ENCODE measurements at places on chromosomes 1 and 21.

DNA sequence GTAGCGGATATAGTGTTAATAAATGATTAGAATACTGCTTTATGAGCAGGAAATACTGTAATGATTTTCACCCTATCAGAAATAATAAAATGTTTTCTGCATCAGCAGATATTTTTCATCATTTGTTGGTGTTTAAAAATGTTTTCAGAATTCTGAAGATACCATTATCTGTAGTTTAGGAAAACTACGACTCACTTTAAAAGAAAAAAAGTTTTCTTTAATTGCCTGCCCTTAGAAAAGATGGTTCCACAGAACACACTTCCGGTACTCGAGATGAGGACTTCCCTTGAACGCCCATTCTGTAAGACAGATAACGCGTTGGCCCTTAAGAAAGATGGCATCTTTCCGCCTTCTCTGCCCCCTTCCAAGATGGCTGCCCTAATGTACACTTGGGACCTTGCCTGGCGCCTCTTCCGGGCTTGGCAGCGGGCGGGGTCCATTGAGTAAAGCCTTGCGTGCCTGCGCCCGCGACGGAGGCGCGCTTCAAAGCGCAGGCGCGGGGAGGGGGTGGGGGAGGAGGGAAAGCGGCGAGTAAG is at the start of gene SZRD1:
TSS of gene SZRD1 (plus strand) at position 521 of the 536 bp plus-strand sequence. CDS start 16 bp downstream, outside the sequence.
- DNase-seq, result peak; percentile 94

GRCh38 chr1:85087659-85088407 is 39.5 kb upstream of the MCOLN3 start:
- no peak for DNase-seq

DNA sequence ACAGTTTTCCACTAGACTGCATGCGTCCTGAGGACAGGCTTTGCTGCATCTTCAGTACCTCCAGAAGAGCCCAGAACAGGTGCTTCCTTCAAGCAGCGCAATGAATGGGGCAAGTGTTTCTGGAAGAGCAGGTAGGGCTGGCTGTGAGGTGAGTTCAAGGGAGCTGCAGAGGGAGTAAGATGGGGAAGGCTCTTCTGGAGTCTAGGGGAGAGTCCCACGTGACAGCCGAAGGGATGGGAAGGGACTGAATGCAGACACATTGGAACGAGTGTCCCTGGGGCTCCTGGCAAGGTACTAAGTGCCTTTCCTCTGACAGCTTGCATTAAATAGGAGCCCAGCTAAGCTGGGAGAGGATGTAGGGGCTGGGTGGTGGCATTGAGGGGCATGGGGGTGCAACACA is 84.2 kb downstream of the FAM78B start:
- no peak for DNase-seq

DNA sequence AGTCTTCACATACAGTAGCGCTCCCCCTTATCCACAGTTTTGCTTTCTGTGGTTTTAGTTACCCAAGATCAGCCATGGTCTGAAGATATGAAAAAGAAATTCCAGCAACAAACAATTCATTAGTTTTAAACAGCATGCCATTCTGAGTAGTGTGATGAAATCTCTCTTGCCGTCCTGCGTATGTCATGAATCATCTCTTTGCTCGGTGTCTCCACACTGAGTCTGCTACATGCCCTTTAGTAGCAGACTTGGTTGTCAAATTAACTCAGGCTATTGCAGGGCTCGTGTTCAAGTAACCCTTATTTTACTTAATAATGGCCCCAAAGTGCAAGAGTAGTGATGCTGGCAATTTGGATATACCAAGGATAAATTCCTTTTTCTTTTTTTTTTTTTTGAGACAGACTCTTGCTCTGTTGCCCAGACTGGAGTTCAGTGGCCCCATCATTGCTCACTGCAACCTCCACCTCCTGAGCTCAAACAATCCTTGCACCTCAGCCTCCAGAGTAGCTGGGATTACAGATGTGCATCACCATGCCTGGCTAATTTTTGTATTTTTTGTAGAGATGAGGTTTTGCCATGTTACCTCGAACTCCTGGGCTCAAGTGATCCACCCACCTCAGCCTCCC is 22.6 kb downstream of the PHACTR4 start:
- no peak for DNase-seq

DNA sequence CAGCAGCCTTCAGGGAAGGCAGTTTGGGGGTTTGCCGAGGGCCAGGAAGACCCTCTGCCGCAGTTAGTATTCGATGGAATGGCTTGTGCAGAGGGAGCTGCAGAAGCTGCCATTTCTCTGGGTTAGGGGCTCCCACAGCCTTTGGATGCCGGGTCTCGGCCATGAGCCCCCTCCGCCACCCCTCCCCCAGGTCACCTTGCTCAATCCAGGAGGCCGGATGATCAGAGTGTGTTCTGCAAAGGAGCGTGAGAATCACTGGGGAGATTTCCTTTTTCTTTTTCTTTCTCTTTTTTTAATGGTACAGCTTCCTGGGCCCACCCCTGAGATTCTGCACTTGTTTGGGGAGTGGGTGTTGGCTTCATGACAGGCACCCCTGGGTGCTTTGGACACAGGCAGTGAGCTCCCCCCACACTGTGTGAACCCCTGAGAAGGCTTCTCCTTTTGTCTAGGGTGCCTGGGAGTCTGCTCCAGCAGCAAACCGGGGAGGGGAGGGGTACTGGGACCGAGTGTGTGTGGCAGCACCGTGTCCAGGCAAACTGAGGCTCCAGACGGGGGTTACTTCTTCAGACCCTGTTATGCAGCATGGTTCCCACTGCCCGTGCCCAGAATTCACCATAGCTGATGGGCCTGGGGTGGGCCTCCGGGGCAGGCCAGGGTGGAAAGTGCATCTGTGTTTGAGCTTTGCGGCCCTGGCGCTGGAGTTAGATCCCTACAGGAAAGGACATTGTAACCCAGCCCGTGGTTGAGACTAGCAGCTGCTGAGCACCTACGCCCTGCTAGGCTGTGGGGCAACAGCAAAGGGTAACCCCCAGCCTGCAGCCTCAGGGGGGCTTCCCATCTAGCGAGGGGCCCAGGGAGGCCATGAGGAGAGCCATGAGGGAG is 18.5 kb downstream of the TNFRSF1B start:
- DNase-seq, result no peak

GRCh38 chr1:244800821-244801220 is 34.6 kb upstream of the COX20 start:
- peak; percentile 3 for DNase-seq

GRCh38 chr1:25030674-25031589 is 100.9 kb upstream of the RUNX3 start:
- DNase-seq, result peak; percentile 42

DNA sequence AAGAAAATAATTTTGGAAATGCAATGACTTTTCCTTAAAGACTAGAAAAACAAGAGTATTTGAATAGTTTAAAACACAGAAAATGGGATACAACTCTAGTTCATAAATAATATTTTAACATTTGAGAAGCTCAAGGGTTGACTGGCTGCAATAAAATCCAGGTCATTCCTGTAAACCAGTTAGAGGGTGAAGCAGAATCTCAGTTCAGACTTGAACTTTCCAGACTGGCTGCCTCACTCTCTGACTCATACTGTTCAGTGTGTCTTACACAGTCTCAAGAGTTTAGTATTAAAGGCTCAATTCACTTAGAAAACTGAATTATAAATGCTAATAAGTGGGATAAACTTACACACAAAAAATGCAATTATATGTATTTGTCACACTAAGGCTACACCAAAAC is 89.9 kb downstream of the RAVER2 start:
- no peak for DNase-seq

Data from CD8-positive, alpha-beta memory T cell (primary cell).